GM12865 (cell line): ENCODE measurements at places on chromosomes 1 and 21.

DNA sequence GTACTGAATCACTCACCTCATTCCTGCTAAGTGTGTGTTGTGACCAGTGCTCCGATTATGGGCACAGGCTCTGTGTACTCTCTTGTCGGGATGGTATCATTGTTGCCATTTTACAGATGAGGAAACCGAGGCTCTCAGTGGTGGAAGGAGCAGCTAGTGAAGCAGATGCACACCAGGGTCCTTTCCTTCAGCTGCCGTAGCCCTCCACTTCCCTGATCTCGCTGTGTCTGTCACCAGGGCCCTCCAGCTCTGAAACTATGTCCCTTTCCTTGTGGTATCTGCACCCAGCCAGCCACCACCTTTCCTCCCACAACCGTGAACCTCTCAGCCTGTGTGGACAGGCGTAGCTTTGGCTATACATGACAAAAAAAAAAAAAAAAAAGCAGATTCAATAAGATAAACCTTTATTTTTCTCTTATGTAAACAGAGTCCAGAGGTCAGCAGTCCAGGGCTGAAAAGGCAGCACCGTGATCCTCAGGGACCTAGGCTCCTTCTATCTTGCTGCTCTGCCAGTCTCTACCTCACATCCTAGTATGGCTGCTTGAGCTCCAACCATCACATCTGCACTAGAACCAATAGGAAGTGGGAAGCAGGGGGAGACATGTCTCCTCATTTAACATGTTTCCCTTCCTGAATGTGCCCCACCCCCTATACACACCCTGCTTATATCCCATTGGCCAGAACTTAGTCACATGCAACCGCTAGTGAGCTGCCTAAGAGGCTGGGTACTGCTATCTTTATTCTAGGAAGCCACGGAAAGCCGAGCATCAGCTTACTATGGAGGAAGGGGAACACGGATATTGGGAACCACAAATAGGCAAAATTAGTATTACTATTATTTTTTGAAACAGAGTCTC lies 44.3 kb downstream of the TMEM51 start:
- DNase-seq: no peak

- peak; percentile 47 for DNase-seq
Observed at GRCh38 chr1:183039985-183040447, 16.8 kb downstream of the LAMC1 start.

DNA sequence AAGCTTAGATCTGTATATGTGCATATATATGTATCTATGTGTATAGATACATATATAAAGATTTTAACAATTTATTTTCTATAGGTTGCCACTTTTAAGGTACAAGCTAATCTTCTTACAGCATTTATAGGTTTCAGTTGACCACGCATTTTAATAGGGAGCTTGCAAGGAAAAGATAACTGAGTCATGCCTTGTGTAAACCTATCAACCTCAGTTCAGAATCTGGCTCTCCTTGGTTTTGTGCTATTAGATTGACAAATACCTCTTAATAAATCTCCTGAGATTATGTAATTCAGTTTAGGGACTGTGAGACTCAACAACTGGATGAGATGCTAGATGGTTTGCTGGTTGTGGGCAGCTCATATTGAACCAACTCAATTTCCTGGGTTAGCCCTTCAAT lies 114.7 kb upstream of the SERBP1 start:
- DNase-seq: no peak

- DNase-seq: no peak
Observed at GRCh38 chr1:222950892-222951291, 136.1 kb downstream of the DISP1 start.

DNA sequence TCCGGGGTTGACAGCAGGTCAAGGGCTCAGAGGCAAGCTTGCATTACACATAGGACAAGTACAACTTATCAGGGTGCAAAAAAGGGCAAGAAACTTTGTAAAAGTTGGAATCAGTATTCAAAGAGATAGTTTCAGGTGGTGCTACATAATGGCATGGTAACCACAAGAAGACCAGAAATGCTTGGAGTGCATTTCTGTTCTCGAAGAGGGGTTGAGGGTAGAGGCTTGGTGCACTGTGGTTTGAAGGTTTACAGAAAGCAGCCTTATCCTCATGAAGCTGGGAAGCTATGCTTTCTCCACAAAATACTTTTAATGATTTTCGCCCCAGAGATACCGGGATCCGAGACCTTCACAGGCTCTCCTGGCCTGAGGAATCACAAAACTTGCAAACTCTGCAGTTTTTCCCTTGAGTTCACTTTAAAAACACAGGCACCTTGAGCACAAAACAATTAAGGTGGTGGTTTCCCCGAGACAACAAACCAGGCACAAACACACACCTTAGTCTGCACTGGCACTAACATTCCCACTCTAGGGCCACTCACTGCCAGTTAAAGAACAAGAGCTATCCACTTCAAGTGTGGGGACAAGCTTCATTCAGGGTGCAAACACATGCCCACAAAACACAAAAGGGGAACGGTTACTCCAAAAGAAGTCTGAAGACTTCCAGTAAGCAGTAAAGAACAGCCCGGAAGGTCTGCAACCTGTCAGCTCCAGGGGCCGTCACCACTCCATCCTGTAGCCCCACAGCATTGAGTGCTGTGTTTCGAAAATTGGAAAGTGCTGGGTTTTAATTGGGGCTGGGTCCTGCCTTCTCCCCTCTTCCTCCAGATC lies 29.8 kb upstream of the NFIA start:
- no peak for DNase-seq

GRCh38 chr1:161013488-161014230 lies 7.3 kb downstream of the F11R start:
- DNase-seq: peak; percentile 95

GRCh38 chr1:108200687-108201051 lies 526 bp upstream of the SLC25A24 start:
- DNase-seq: peak; percentile 63

GRCh38 chr1:165496501-165496900 lies 47.3 kb upstream of the LRRC52 start:
- no peak for DNase-seq

DNA sequence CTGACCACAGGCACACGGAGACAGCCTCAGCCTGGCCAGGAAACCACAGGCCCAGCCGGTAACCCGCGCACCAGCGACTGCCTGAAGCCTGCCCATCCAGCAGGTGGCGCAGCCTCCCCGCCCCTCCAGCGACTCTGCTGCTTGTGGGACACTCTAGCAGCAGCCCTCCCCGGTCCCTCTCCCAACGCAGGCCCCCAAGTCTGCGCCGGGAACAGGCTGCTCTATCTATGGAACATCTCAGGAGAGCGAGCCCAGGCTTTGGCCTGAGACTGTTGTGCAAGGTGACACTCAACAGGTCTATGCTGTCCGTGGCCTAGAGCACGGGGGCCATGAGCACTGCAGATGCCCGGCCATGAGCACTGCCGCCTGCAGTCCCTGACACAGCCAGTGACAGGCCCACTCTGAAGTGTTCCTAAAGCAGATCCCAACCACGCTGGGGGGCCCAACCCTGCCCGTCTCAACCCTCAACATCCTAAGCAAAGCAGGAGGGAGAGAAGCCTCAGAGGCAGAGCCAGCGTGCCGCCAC lies 28.4 kb downstream of the WDR4 start:
- peak; percentile 41 for DNase-seq
